ENCODE measurements at places on chromosomes 12 and 14.

DNA sequence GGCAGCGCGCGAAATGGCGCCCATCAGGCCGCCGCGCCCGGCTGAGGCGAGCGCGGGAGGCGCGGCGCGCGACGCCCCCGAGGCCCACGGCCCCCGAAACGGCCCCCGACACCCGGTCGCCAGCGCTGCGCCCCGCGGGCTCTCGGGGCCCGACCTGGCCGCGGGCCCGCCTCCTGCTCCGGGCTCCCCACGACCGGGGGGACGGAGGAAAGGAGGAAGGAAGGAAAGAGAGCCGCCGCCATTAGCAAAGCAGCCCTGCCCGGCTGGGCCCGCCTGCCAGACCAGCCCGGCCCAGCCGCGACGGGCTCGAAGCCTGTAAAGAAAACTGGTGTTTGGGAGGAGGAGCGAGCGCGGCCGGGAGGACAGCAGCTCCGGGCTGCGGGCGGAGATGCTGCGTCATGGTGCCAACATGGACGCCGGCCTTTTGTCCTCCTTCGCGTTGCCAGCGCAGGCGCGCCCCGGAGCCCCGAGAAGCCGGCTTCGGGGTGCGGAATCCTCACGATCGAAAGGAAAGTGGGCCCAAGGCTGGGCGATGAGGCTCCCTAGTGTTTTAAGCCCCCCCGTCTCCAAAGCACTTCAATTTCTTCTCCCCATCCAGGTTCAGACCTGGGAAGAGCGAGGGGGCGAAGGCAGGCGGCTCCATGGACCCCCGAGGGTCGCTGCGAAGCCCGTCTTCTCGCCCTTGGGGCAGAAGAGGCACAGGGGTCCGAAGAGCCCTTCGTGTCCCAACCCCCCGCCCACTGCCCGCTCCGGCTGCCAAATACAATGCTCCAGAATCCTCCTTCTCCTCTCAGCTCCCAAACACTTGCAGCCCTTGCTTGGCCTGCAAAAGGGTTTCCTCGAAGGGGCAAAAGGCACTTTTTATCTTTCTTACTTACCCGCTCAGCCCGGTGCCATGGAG is 2.9 kb upstream of the SETD1B start:
- DNase-seq = peak; percentile 65

DNA sequence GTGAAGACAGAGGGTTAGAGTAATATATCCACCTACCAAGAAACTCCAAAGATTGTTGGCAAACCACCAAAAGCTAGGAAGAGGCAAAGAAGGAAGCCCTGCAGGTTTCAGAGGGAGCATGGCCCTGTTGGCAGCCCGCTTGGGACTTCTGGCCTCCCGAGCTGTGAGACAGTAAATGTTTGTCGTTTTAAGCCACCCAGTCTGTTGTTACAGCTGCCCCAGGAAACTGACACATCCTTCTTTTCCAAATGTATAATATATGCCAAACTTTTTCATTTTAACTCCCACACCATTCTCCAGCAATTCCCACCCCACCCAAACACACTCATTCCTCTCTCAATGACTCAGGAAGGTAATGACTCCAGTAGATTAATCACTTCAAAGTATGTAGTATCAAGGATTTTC is 74.0 kb downstream of the RPS29 start:
- no peak for DNase-seq

GRCh38 chr14:72941286-72941985 is 15.2 kb downstream of the DCAF4 start:
- no peak for DNase-seq

DNA sequence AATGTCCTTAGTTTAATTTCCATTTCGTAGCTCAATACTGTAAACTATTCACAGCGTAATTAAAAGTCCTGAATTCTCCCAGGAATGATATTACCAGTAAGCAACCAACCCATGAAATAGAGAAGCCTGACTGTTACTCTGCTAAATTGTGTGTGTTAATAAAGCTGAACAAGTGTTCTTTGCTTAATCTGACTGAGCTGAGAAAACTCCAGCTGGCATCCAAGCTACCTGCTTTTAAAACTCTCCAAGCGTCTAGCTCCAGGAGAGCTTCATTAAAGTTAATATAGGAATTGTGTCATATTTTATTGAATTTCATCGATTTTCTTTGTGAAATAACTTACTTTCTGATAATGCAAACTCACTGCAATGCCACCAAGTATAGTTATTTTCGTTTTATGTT is 524.4 kb downstream of the SLC16A7 start:
- no peak for DNase-seq

Data from activated effector memory CD4-positive, alpha-beta T cell treated with Interleukin-2 at 50 U/mL for 16 hours (primary cell).